Esophagus muscularis mucosa (tissue), 4 donors: ENCODE measurements at places on chromosomes 2 and 18.

GRCh38 chr2:6203291-6203959 lies 511.2 kb downstream of the SOX11 start:
- H3K4me3 ChIP-seq, result no peak overlapping the region
- no peak for DNase-seq
- no peaks in the 10 kb centered on the region for H3K27me3 ChIP-seq

- no peak overlapping the region for H3K4me3 ChIP-seq
- H3K4me1 ChIP-seq, result no peaks in the 10 kb centered on the region
- no peaks in the 10 kb centered on the region for H3K27me3 ChIP-seq
- no peaks in the 10 kb centered on the region for H3K36me3 ChIP-seq
Observed at GRCh38 chr18:59916746-59917145, 16.9 kb downstream of the PMAIP1 start.

DNA sequence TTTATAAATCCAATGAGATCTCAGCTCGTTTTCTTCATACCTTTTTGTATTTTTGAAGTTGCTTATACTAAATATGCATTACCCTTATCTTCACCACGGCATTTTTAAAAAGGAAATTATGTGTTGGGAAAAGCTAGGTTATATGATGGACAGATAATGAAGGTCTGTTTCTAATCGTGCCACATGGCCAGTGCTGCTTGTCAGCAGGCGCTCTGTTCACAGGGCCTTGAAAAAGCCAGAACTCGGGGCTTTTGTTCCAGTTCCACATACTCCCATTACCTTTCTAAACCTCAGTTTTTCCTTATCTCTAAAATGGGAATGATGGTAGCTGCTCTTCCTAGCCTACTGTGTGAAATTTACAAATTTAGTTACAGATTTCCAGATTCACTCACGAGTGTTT lies 42.0 kb downstream of the EPAS1 start:
- peak overlapping the region; percentile 11 for H3K27ac ChIP-seq
- no peak overlapping the region for H3K4me3 ChIP-seq
- no peak for DNase-seq
- H3K27me3 ChIP-seq, result no peaks in the 10 kb centered on the region
- no peaks in the 10 kb centered on the region for H3K36me3 ChIP-seq

GRCh38 chr18:26919627-26920026 lies 54.1 kb upstream of the AQP4 start:
- H3K27ac ChIP-seq, result no peak overlapping the region
- no peaks in the 10 kb centered on the region for H3K27me3 ChIP-seq
- DNase-seq, result no peak

- no peak overlapping the region for H3K4me3 ChIP-seq
- no peaks in the 10 kb centered on the region for H3K27me3 ChIP-seq
- H3K4me1 ChIP-seq, result no peaks in the 10 kb centered on the region
- no peak for DNase-seq
- no peak overlapping the region for H3K27ac ChIP-seq
Observed at GRCh38 chr2:120686511-120687168, 49.0 kb upstream of the GLI2 start.

DNA sequence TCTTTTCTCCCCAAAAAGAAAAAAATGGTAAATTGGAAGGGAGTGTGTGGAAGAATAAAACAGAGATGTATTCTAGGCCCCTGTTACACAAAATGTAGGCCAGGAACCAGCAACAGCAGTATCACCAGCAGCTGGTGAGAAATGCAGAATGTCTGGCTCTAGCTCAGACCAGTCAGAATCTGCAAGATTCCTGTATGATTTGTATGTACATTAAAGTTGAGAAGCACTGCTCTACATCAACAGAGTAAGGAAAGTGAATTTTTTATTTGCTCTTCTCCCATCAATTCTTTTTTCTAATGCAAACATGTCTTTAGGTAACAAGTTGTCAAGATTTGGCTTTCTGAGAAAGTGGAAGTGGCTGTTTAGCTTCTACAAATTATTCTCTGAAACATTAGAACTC lies 235.4 kb upstream of the FANCL start:
- no peak overlapping the region for H3K4me3 ChIP-seq
- H3K27ac ChIP-seq, result no peak overlapping the region
- H3K4me1 ChIP-seq, result no peaks in the 10 kb centered on the region
- H3K36me3 ChIP-seq, result no peaks in the 10 kb centered on the region
- no peak for DNase-seq

DNA sequence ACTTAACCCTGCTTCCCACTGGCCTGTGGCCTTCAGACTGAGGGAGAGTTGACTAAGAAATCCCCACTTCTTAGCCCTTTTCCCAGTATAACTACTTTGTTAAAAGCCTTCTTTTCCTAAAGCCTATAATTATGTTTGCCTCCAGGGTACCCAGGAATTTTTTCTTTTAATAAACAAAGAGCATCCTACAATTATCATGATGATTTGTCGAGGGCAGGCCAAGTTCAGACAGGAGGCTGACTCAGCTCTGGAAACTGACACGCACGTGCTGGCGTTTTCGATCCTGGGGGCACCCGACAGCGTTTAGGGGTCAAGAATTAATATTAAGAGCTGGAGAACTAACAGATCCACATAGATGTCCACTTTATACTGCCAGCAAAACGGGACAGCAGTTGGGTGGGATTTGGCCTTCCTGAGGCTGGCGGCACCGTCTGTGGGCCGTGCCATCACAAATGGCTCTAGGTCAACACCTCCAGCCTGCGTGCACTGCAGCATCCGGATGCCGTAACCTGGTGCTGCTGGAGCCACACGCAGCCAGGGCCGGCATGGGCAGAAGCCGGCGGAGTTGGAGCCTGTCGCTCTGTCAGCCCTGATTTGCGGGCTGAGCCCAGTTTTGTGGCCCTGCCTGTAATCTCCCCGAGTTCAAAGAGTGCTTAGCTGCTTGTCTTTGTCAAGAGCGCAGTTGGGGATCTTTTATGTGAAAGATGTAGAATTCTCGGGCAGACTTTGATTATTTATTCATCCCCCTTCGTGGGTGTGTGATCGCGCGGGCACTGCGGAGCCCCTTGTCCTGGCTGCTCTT lies 191.0 kb downstream of the GLI2 start:
- no peak overlapping the region for H3K4me3 ChIP-seq
- no peaks in the 10 kb centered on the region for H3K4me1 ChIP-seq
- DNase-seq, result no peak
- H3K36me3 ChIP-seq, result peaks cover 16% of the 10 kb centered on the region
- no peak overlapping the region for H3K27ac ChIP-seq

DNA sequence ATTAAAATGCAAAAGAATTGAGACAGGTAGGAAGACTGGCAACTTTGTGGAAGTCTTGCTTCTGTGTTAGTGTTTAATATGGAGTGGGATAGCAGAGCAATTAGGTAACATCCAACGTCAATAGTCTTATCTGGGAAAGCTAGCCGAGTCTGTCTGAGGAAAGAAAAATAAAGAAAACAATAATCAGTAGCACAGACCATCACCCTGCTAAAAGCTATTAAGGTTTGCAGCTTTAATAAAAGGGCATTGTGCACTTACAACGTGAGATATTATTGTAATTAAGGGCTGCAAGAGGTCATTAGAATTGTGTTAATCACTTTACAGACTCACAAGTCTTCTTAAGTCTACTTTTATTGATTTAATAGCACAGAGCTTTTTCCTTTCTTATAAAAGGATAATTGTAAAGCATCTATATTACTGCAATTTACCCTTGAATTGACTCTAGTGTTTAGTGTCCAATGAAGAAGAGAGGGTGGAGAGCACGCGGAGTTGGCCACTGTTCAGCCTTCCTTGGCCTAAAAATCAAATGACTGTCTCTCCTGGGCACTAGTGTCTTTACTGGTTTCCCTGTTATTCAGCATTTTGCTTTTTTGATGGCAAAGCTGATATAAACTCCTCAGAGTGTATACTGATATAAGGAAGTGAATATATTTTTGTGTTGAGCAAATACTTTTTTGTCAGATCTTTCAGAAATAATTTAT lies 2.0 kb downstream of the CDH7 start:
- peaks cover 7% of the 10 kb centered on the region for H3K4me1 ChIP-seq
- no peaks in the 10 kb centered on the region for H3K27me3 ChIP-seq
- H3K27ac ChIP-seq, result no peak overlapping the region
- no peaks in the 10 kb centered on the region for H3K36me3 ChIP-seq
- H3K4me3 ChIP-seq, result no peak overlapping the region

DNA sequence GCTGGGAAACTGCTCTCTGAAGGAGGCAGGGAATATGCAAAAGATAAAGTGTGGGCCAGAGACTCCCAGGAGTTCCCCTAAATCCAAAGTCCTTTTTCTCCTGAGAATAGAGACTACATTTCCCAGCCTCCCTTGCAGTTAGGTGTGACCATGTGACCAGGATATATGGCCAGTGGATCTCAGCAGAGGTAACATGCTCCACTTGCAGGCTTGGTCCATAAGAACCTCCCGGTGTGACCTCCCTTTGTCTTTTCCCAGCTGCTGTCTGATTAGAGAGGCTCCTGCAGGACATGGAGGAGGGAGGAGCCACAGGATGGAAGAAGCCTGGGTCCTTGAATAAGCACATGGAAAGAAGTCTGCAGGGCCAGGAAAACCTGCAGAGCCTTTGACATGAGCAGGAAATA lies 76.2 kb downstream of the TGFA start:
- H3K27me3 ChIP-seq, result no peaks in the 10 kb centered on the region
- H3K27ac ChIP-seq, result no peak overlapping the region
- no peak overlapping the region for H3K4me3 ChIP-seq
- no peak for DNase-seq
- no peaks in the 10 kb centered on the region for H3K4me1 ChIP-seq

DNA sequence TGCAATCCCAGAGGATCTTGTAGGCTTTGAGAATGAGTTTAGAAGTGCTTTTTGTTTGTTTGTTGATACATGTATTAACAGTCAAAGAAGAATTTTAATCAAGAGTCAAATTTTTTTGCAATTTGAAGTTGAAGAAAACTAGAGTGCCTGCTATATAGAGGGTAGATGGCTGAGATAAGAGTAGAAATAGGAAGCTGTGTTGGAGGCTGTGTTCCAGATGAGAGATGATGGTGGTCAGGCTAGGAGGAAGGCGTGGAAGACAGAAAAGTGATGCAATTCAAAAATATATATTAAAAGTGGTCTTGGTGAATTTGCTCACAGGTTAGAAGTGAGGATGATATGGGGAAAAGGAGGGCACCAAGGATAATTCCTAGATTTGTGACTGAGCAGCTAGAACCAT lies 978.3 kb downstream of the BCL11A start:
- H3K27me3 ChIP-seq, result no peaks in the 10 kb centered on the region
- no peak overlapping the region for H3K27ac ChIP-seq
- no peaks in the 10 kb centered on the region for H3K36me3 ChIP-seq
- no peaks in the 10 kb centered on the region for H3K4me1 ChIP-seq
- H3K4me3 ChIP-seq, result no peak overlapping the region
- no peak for DNase-seq

DNA sequence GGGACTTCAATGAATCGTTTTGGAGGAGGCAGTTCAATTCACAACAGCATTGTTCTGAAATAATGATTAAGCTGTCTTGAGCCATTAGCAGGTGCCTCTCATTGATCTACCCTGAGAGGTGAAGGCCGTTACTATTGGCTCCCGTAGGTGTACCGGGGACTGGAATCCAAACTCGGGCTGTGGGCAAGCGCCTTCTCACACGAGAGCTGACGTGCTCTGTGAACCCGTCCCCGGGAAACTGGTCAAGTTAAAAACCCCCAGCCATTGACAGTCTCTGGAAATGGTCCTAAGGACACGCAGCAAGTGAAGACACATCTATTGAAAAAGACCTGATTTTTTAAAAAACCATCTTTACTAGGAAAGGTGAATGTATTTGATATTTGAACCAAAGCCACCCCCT lies 8.1 kb upstream of the NFATC1 start:
- no peak overlapping the region for H3K27ac ChIP-seq
- H3K4me1 ChIP-seq, result peaks cover 16% of the 10 kb centered on the region

- no peak for DNase-seq
- no peak overlapping the region for H3K27ac ChIP-seq
- H3K4me1 ChIP-seq, result peaks cover 24% of the 10 kb centered on the region
Observed at GRCh38 chr2:232385660-232386489, 7.3 kb downstream of the ALPP start.

GRCh38 chr2:98769784-98770183 lies 38.9 kb upstream of the MGAT4A start:
- H3K36me3 ChIP-seq, result no peaks in the 10 kb centered on the region
- H3K4me3 ChIP-seq, result no peak overlapping the region
- H3K4me1 ChIP-seq, result no peaks in the 10 kb centered on the region
- no peak overlapping the region for H3K27ac ChIP-seq

DNA sequence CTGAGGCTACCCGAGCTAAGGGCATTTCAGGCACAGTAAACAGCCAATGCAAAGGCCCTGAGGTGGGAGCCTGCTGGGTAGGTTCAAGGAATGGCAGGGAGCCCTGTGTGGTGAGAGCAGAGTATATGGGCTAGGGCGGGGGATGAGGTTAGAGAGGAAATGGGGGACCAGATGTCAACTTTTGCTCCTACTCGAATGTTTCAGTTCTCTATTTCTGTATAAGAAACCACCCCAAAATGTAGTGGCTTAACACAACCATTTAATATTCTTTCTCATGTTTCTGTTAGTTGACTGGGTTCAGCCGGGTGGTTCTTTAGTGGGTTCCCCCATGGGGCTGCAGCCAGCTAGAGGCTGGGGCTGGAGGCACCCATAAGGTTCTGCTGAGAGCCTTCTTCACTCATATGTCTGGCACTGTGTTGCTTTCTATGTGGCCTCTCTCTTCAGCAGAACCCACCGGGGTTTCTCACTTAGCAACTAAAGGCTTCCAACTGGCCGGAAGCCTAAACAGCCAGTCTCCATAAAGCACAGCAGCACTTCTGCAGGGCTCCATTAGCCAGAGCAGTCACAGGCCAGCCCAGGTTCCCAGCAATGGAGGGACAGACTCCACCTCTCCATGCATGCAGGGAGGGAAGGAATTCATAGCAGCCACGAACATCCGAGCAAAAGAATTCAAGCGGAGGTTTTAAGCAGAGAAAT lies 5.6 kb upstream of the ATOH8 start:
- H3K4me1 ChIP-seq, result peaks cover 83% of the 10 kb centered on the region
- H3K27ac ChIP-seq, result peak overlapping the region; percentile 78
- no peaks in the 10 kb centered on the region for H3K36me3 ChIP-seq

- H3K27ac ChIP-seq, result no peak overlapping the region
- H3K36me3 ChIP-seq, result no peaks in the 10 kb centered on the region
- H3K27me3 ChIP-seq, result no peaks in the 10 kb centered on the region
- H3K4me3 ChIP-seq, result no peak overlapping the region
- no peaks in the 10 kb centered on the region for H3K4me1 ChIP-seq
Observed at GRCh38 chr2:71923143-71923525, 224.5 kb downstream of the CYP26B1 start.

DNA sequence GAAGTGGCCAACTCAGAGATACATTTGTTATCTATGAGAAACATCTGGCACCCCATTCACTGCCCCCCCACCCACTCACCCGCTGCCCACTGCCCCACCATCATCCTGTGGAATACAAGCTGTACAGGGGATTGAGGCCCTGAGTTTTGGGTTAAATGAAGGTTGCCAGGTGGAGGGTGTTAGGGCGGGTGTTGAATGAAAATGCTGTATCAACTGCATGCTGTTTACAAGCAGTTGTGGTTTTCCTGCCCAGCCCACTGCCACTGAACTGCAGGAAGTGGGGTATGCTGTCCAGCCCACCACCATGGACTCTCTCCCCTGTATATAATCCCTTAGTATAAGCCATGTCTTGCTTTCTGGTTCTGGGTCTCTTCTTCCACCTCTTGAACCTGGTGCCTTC lies 481.9 kb downstream of the METTL4 start:
- no peak for DNase-seq
- no peaks in the 10 kb centered on the region for H3K27me3 ChIP-seq
- no peak overlapping the region for H3K4me3 ChIP-seq
- no peaks in the 10 kb centered on the region for H3K4me1 ChIP-seq

- no peaks in the 10 kb centered on the region for H3K36me3 ChIP-seq
- no peak overlapping the region for H3K27ac ChIP-seq
- no peak for DNase-seq
Observed at GRCh38 chr2:45220227-45220626, 211.0 kb upstream of the SIX2 start.
